ENCODE measurements at places on chromosomes 2 and 18.

GRCh38 chr2:17827316-17827715, 11.1 kb downstream of the MSGN1 start:
- no peak for ATAC-seq

DNA sequence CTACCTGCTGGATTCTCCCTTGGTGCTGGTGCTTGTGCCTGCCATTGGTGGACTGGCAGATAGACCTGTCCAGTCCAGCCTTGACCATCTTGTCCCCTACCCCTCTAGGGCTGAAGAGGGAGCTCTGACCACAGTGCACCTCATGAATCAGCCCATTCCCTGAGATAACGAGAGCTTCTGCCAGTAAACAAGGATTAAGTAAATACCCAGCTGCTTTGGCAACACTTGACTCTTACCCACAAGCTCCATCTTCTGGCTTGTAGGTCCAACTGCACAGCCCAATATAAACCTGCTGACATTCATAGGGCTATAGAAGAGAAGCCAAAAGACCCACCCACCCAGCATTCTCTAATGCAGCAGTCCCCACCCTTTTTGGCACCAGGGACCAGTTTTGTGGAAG, 186.4 kb downstream of the PIK3C3 start:
- ATAC-seq = no peak

GRCh38 chr18:48832938-48833700, 117.6 kb downstream of the SMAD7 start:
- no peak for ATAC-seq

- no peak for ATAC-seq
Measured at GRCh38 chr2:205872716-205873115, 190.4 kb downstream of the NRP2 start.

GRCh38 chr18:77990131-77990530, 740.5 kb downstream of the GALR1 start:
- no peak for ATAC-seq

DNA sequence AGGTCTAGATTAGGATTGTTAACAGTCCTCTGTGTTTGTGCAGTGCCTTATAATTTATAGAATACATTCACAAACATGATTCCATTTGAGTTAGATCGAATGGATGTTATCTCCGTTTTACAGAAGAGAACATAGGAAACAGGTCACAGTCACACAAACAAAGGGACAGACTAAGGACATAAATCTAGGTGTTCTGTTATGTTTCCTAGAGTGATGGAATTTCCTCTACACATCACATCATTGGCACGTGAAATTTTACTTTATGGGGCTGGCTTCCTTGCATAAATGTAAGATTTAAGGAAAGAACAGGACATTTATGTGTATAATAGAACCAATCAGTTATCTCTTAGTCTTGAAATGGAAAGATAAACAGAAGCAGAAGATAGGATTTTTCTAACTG, 6.4 kb downstream of the TRIM54 start:
- no peak for ATAC-seq

All from gastroesophageal sphincter (tissue), 4 donors.